ENCODE measurements at places on chromosomes 5 and 9.

- DNase-seq: no peak
Observed at GRCh38 chr5:143373076-143373475, 30.4 kb downstream of the NR3C1 start.

- DNase-seq: no peak
Observed at GRCh38 chr9:114914139-114914538, 16.3 kb downstream of the TNFSF8 start.

DNA sequence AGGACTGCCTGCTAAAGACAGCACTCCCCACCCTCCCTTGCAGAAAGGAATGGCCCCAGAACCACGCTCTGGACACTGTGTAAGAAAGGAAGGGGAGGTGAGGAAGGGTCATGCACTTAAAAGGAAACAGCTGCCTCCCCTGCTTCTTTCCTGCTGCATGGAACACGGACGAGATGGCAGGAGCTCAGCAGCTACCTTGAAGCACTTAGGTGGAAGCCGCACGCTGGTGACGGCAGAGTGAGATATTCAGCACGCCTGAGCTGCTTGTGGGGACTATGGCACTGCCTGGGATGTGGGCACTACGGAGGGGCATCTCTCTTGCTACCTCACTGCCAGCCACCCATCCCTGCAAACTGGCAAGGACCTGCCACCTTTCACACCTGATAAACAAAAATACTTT lies 101.5 kb downstream of the VAV2 start:
- DNase-seq: no peak

DNA sequence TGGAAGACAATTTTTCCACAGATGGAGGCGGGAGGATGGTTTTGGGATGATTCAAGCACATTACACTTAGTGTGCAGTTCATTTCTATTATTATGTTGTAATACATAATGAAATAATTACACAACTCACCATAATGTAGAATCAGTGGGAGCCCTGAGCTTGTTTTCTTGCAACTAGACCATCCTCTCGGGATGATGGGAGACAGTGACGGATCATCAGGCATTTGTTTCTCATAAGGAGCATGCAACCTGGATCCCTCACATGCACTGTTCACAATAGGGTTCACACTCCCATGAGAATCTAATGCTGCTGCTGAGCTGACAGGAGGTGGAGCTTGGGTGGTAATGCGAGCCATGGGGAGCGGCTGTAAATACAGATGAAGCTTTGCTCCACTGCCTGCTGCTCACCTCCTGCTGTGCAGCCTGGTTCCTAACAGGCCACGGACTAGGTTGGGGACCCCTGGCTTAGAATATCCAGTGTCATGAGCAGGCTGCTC lies 1.6 kb downstream of the STKLD1 start:
- no peak for DNase-seq

GRCh38 chr9:93819905-93820304 lies 135.2 kb downstream of the BARX1 start:
- no peak for DNase-seq

GRCh38 chr5:177086654-177087397 lies at the start of gene FGFR4:
FGFR4 (plus strand) TSS chr5:177086915; CDS start chr5:177089603, 2,688 bp downstream.
- DNase-seq: peak; percentile 91

- DNase-seq: peak; percentile 30
Observed at GRCh38 chr5:179227580-179228311, 117.5 kb downstream of the ADAMTS2 start.

DNA sequence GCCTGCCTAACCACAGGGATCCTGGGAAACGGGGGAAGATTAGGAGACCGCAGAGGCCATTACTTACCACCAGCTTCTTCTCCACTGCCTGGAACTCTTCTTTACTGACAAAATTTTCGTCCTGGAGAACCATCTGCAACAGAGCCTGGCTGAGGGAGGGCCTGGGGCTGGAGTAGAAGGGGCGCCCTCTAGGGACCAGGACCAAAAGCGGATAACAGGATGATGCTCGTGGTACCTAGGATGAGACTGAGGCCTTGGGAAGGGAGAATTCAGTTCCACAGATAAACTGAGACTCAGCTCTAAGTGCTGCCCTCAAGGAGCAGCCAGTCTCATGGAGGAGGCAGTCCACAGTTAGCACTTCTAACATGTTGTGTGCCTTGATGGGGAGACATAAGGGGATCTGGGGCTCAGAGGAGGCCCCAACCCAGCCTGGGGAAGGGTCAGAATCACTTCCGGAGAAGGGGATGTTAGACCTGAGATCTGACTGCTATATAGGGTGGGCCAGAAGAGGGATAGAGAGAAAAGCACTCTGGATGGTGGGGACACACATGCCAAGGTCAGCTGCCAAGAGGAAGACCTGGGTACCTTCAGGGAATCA lies 1.2 kb downstream of the SPATA24 start:
- peak; percentile 71 for DNase-seq

GRCh38 chr5:79546782-79547428 lies 33.0 kb upstream of the HOMER1 start:
- DNase-seq: no peak

DNA sequence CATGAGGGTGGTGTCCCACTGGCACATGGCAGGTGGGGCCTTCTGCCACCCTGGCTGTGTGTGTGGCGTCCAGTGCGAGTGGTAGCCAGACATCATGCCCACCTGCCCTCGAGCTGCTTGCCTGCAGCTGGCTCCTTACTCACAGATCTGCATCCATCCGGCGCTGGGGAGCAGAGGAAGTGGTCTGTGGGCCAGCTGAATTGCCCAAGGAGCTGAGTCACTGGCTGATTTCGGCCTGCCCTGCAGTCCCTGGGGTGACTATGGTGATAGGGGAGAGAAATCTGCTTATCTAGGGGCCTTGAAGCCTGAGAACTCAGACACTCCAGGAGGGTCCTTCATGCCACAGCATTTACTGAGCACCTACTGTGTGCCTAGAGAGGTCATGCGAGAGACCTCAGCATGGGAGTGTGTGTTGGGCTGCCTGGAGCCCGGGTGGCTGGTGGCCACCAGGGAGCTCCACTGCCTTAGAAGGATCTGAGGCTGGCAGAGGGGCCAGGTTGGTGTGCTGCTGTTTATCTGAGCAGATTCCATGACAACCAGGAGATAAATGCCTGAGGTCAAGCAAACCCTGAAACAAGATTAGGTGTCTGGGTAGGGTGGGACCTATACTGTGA lies 57.1 kb downstream of the SLC22A5 start:
- peak; percentile 41 for DNase-seq

GRCh38 chr5:143166661-143167420 lies 236.6 kb downstream of the NR3C1 start:
- DNase-seq: no peak

DNA sequence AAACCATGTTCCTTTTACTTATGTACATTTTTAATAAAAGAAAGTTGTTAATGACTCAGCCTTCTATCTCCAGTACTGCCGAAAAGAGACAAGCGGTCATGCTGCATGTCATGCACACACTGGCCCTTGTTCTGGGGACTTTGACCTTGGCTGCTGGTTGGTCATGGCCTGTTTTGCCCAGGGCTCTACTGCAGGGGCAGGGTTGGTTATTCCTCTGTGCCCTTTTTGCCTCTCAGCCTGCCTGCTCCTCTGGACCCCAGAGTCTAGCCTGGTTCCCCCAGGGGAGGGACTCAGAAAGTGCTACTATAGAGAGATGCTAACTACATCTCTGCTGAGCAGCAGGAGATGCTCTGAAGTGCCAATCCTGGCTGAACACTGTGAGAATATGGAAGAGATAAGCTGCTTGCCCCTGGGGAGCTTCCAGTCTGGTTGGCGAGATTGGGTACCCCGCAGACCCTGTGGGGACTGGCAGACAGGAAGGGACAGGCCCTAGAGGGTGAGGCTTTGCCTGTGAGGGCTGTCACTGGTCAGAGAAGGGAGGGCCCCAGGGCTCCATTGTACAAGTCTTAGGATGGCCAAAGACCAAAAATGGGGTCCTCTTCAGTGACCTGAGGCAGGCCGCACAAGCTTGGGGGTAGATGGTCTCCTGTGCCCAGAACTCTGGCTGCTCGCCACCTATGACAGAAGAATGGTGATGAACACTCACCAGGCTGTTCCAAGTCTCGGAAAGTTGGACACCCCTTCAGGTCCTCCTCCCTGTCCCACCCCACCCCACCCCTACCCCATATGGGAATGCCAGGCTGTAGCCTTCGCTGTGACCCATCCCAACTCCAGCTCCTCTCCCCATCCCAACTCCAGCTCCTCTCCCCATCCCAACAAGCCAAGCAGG lies 14.3 kb downstream of the IRF1 start:
- no peak for DNase-seq

DNA sequence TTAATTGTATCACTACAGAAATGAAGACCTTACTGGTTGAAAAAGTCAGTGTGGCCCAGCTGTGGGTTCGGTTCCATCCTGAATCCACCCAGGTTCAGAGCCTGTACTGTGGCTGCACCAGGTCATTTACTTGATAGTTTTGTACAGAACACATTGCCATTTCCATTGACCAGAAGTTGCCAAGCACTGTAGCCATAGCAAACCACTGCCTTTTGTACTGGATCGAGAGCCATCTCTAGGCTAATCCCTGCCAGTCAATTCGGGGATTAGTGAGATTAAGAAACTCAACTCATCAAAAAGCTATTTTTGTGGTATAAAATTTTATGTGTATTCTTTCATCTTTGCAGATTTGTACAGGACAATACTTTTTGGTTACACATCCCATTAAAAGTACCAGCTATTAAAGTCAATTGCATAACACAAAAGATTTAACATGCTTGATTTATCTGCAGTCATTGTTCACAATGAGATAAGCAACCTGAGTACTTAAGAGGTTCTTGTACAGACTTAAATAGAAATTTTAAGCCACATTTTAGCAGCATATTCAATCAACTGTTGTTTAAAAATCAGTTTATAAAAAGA lies 108.5 kb upstream of the OTULINL start:
- DNase-seq: no peak

DNA sequence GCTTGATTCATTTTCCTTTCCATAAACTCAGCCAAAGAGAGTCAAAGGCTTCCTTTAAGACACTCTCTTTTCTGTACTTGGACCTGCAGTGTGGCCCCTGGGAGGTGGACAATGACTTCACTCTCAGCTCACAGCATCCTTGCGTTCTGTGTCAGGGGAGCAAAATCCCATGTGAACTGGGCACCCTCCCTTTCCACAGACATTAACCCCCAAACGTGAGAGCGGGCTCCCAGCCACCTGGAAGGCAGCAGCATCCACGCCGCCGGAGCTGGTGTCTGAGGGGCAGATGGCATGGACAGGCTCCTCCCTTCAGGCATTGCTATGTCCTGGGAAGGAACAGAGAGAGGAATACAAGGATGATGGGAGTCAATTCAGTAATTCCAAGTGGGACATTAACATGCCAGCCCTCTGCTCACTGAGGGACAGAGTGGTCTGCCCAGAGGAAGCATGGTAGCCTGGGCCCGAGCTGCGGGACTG lies 39.5 kb downstream of the TRIP13 start:
- DNase-seq: no peak

GRCh38 chr9:34520505-34521385 lies 2.0 kb downstream of the ENHO start:
- no peak for DNase-seq

GRCh38 chr5:117680426-117680825 lies 1105.8 kb upstream of the SEMA6A start:
- DNase-seq: no peak

DNA sequence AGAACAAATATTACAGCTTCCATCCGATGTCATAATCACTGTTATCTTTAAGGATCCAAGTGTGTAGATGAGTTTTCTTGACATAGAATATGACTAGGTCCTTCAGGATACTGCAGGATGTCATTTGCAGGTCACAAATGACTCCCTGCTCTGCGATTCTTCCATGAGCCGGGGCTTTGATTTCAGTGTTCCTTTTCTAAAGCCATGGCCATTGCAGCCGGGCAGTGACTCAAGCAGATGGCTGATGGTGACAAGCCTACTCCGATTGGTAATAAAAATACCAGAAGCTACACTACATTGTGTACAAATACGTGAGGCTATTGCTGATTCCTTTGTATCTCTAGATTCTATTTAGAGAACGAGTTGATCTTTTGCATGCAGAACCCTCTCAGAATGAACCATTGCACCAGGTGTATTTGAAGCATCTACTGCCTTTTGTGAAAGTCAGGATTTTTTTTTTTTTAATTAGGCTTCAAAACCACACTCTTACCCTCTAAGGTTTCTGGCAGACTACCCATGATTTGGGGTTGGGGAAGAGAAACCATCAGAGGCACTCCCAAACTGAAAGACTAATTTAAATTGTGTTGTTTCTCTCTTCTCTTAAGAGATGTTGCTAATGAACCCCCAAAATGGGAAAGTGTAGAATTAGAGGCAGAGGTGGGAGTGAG lies 271.0 kb upstream of the ADRA1B start:
- no peak for DNase-seq

- no peak for DNase-seq
Observed at GRCh38 chr9:109986521-109986991, 206.6 kb downstream of the PALM2AKAP2 start.

GRCh38 chr5:31900296-31900865 lies 261.4 kb downstream of the PDZD2 start:
- no peak for DNase-seq

- DNase-seq: no peak
Observed at GRCh38 chr9:116320290-116320689, 166.7 kb downstream of the PAPPA start.

- DNase-seq: no peak
Observed at GRCh38 chr9:24897826-24898225, 352.1 kb upstream of the IZUMO3 start.

- no peak for DNase-seq
Observed at GRCh38 chr5:151085517-151086041, 4.7 kb upstream of the TNIP1 start.

DNA sequence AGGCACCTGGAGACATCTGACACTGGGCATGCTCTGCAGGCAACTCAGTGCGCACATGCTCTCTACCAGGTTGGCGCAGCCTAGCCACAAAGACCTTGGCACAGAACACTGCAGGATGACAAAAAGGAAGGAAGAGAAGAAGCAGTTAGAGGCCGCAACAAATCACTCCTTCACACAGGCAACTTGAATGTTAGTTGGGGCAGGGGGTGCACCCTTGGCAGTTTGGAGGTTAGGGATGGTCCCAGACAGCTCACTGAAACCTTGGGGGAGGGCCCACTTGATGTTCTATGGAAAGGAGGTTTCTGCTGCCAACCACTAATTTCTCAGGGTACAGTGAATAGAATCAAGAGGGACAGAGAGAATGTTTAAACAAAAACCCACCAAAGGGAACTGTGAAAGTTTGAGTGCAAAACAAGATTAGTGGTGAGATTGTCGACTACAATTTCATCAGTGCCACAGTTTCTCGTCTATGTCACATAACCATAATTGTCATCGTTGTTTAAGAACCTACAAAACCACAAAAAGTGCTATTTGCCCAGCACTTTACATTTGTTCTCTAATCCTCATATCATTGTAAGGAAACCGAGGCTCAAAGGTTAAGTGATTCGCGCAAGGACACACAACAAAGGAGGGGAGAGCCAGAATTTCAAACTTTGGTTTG lies 48.7 kb downstream of the FBXW11 start:
- DNase-seq: no peak

GRCh38 chr9:124725068-124725452 lies 46.1 kb downstream of the NR6A1 start:
- DNase-seq: no peak

- no peak for DNase-seq
Observed at GRCh38 chr5:5306696-5307095, 115.8 kb upstream of the ICE1 start.

DNA sequence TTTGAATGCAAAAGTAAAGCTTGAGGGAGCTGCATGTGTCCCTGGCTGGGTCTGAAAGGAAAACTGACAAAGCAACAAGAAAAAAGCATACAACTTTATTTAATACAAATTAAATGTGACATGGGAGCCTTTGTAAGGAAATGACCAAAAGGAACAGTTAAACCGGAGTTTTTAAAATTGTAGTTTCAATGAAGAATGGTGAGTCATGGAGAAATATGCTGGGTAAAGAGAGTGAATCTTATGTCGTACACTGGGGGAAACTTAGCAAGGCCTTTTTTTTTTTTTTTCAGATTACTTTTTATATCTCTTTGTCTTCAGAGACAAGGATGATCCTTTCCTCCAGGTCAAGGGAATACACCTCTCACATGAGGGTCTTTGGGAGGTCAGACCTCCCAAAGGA lies 50.1 kb upstream of the FBXL17 start:
- no peak for DNase-seq
